Parietal lobe (tissue), 2 donors: ENCODE measurements at places on chromosomes 2 and 18. TPM values are rescaled to one million over a fixed set of nuclear protein-coding genes. Genes with fewer than 3 reads are reported as not detected.

SLC9A4 gene
- 0.63 TPM for total RNA-seq

UPP2 gene
- 3.1 TPM for total RNA-seq

IHH gene
- total RNA-seq, result not detected

TRIM43 gene
- total RNA-seq, result not detected

FER1L5 gene
- total RNA-seq, result 1.6 TPM

LDLRAD4 gene
- 299 TPM for total RNA-seq

CNNM4 gene
- 10.6 TPM for total RNA-seq

CCL20 gene
- total RNA-seq, result not detected

BCL2L11 gene
- 7.5 TPM for total RNA-seq

FN1 gene
- total RNA-seq, result 128 TPM

ZSWIM2 gene
- total RNA-seq, result 0.63 TPM

POTEI gene
- 0.31 TPM for total RNA-seq

FLACC1 gene
- total RNA-seq, result 2.5 TPM

DNAJC5G gene
- total RNA-seq, result not detected

RASGRP3 gene
- total RNA-seq, result 12.2 TPM

ADGRF3 gene
- total RNA-seq, result under 0.01 TPM

ORMDL1 gene
- 77.0 TPM for total RNA-seq

INPP5D gene
- total RNA-seq, result 8.5 TPM
